ENCODE measurements at places on chromosomes 5 and 9. TPM values are rescaled to one million over a fixed set of nuclear protein-coding genes. Genes with fewer than 3 reads are reported as not detected.

Gene SLC36A3
- not detected for polyA plus RNA-seq

Gene SV2C
- polyA plus RNA-seq = not detected

Gene TSSK1B
- not detected for polyA plus RNA-seq

DNA sequence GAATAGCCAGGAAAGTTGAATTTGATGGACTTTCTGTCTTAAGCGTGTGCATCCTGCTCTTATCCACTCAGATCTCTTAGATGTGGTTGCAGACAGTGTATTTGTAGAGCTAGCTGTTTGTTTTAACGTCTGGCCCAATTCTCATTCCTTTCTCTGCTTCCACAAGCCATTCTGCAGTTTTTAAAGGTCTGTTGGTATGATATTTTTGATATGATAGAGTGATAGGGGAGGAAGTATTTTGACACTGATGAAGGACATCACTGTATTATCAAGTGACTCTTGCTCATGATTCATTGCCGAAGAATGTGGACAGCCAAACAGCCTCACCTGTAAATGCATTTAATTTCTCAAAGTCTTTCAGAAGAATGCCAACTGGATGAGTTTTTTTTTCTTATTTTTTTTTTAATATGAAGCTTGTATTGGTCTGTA is 4.5 kb downstream of the TJP2 start:
- H3K27ac ChIP-seq = no peak overlapping the region
- H3K27me3 ChIP-seq = no peaks in the 10 kb centered on the region
- no peaks in the 10 kb centered on the region for H3K4me1 ChIP-seq
- H3K4me3 ChIP-seq = no peak overlapping the region
- H3K36me3 ChIP-seq = peaks cover 16% of the 10 kb centered on the region

- peak; percentile 74 for DNase-seq
- H3K27me3 ChIP-seq = no peaks in the 10 kb centered on the region
- H3K4me3 ChIP-seq = peak overlapping the region; percentile 71
- H3K27ac ChIP-seq = peak overlapping the region; percentile 83
- peaks cover 12% of the 10 kb centered on the region for H3K4me1 ChIP-seq
These were observed 21.3 kb upstream of the ZNF782 start for GRCh38 chr9:96875461-96876142.
